ENCODE measurements at places on chromosomes 3 and 15.

DNA sequence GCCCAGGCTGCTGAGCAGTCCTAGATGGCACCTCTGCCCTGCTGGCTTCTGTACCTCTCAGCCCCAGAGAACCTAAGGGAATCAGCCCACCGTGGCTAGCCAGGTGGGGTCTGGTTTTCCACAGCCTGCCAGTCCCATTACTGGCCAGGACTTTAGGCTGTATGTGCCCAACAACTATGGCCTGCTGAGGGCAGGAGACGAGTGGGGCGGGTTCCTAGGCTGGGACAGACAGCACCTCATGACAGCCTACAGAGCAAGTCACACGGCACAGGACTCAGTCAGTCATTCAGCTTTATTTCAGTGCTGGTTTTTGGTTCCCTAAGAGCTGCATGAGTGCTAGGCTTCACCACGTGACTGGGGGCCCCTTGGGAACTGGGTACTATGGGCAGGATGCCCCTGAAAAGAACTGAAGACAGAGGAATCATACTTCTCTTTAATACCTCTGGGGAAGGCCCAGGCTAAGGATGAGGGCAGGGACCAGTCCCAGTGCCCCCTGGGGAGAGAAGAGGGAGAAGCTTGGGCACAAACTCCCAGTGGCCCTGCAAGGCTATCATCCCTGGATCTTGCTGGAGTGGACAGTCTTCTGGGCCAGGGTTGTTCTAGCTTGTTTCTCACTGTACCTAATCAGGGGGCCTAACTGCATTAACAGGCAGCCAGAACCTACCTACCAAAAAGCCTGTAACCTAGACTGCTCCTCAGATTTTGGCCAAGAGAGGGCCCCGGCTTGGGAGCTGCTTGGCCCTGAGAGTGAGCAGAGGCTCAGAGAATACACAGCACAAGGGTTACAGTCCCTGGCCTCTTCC lies 14.8 kb downstream of the CLK3 start:
- no peak for DNase-seq

GRCh38 chr3:119177321-119177720 lies 3.9 kb downstream of the UPK1B start:
- no peak for DNase-seq

- no peak for DNase-seq
These were observed 570.6 kb upstream of the ROBO1 start for GRCh38 chr3:80338366-80338765.

- DNase-seq, result no peak
These were observed 19.3 kb downstream of the SPRED1 start for GRCh38 chr15:38271895-38272294.

DNA sequence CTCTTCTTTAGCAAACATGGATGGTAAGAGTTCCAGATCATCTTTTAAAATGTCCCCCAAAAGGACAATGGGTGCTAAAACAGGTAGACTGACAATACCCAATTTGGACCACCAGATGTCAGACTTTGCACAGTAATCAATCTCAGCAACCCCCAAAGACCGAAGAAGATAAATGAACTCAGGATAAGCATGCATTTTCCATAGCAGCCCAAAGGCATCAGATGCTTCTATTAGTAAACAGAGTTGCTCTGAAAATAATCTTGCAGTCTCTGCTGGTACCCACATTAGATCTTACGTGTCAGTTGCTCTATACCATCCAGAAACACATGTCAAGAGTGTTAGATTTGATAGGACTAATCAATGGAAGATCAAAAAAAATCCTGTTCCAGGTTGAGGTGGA lies 20.6 kb downstream of the MYH15 start:
- peak; percentile 42 for DNase-seq

- no peak for DNase-seq
These were observed 244.4 kb upstream of the TLE3 start for GRCh38 chr15:70342141-70342540.

DNA sequence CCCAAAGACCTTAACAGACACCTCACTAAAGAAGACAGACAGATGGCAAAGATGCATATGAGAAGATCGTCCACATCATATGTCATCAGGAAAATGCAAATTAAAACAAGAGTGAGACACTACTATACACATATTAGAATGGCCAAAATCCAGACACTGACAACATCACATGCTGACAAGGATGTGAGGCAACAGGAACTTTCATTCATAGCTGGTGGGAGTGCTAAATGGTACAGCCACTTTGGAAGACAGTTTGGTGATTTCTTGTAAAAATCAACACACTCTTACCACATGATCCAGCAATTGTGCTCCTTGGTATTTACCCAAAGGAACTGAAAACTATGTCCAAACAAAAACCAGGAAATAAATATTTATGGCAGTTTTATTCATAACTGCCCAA lies 17.6 kb downstream of the CHDH start:
- no peak for DNase-seq

DNA sequence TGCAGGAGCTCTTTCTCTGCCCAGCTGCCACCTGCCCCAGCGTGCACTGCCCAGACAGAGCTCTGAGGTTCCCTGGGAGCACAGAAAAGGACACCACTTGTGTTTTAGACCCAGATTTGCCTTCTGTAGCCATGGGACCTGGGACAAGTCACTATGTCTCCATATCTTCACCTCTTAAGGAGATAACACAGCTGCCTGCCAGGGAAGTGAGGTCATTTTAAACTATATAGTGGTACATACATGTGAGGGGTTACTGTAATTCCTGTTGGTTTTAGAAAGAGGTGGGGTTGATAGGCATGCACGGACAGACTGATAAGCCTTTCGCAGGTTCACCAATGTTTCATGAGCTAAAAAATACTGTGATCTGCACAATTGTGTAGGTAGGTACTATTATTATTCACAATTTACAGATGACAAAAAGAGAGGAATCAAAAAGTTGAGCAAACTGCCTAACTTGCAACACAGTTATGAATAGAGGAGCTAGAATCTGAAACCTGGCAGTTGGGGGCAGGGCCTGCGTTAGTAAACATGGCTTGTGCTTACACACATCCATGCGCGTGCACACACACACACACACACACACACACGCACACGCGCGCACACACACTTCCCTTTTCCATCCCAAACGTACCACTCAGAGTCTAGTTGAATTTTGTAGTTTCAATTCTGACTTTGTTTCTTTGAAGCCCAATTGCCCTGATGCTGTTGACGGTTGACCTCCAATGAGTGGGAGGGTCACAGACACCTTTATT lies 193.6 kb downstream of the FAM43A start:
- no peak for DNase-seq

DNA sequence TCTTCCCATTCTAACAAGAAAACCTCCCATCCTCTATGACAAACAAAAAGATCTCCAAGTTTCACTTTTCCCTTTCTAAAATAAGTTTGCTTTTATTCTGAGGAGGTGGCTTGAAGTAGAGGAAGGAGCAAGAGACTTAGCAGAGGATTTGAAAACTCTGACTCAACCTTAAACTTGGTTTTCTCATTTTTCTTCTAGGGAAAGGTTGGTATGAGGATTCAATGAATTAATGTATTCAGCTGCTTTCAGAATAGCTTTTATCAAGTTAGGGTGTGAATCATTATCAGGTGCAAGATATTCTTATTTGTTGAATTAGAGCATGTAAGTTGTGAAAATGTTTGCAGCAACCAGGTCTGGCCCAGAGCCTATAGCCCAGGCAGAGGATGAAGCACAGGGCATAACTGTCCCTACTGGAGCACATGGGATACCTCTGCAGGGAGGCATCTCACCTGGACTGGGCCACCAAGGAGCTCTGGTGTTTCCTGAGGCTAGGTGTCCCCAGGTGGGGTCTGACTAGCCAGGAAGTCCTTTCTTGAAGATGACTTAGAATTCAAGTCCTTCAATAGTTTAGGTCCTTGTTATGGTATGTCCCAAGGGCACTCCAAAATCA lies 42.3 kb downstream of the SATB1 start:
- no peak for DNase-seq

- DNase-seq, result no peak
These were observed 758.4 kb upstream of the ROBO1 start for GRCh38 chr3:80526153-80526552.

DNA sequence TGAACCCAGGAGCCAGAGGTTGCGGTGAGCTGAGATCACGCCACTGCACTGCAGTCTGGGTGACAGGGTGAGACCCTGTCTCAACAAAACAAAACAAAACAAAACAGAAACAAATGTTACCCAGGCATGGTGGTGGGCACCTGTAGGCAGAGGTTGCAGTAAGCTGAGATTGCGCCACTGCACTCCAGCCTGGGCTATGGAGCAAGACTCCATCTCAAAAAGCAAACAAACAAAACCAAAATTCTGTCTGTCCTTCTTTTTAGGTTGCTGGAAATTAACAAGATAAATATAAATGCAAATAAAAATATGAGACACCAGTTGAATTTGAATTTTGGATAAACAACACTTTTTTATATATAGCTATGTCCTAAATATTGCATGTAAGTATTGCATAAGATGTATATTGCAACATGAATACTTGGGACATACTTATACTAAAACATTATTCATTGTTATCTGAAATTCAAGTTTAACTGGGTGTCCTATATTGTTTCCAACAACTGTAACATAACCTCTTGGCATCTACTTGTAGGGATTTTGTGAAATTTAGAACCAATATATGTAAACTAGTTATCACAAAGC lies 4.7 kb upstream of the CEP97 start:
- peak; percentile 59 for DNase-seq

DNA sequence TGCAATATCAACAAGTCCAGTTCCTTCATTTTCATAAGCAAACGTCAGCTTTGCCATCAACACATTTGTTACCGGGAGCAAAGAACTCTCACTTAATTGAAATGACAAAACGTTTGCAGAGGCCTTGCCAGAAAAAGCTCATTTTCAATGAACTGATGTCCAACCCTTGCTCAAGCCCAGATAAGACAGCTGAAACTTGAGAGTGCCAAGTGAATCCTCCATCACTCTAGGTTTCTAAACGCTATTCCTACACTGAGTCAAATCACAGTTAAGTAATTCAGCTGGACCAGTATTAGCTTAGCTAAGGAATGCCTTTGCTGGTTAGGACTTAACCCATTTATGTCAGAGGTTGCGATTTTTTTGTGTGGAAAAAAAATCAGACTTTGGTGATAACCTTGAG lies 11.5 kb downstream of the CHSY1 start:
- peak; percentile 94 for DNase-seq

DNA sequence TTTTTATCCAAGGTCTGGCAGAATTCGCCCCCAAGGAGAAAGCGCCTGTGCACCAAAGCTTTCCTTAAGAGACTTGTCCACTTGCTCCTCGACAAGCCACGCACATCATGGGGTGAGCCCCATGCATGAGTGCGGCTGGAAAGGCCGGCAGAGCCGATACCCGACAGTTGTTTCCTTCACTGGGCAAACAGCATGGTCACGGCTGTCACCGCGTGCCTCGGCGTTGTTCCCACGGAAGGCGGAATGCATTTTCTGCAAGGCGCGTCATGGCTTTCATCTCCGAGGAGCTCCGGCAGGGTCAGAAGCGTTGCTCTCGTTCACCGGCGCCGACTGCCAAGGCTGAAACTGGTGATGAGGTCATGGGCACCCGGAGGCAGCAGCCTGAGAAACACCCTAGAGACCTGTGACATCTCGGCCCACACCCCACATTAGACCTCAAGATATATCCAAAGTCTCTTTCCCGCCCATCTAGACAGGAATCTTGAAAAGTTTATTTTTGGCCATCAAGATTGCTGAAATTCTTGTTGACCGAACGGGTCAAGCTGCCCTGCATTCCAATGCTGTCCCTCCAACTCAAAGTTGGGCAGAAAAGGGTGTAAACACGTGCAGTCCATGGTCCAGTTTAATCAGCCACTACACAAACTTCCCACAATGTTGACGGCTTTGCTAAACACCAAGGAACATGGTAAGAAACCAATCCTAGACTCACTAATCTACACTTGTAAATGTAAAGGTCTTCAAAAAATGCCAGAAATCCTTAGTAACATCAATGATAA lies 604 bp upstream of the TJP1 start:
- DNase-seq, result peak; percentile 76

DNA sequence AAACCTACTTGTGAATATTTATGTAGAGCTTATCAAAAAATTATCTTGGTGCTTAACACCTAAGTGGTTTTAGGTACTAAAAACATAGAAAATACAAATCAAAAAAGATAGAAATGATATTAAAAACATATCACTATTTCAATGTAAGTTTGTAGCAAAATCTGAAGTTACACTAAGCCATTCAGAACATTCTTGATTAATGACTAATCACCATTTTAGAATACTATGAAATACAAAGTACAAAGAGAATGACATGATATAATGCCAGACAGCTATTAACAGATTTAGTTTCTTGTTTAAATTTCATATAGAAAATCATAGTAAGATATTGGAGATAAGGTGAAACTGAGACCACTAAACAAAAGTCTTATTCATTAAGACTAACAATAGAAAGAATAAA lies 169.7 kb upstream of the AGTR1 start:
- peak; percentile 17 for DNase-seq

- DNase-seq, result no peak
These were observed 44.3 kb downstream of the ZBTB11 start for GRCh38 chr3:101632586-101632985.

DNA sequence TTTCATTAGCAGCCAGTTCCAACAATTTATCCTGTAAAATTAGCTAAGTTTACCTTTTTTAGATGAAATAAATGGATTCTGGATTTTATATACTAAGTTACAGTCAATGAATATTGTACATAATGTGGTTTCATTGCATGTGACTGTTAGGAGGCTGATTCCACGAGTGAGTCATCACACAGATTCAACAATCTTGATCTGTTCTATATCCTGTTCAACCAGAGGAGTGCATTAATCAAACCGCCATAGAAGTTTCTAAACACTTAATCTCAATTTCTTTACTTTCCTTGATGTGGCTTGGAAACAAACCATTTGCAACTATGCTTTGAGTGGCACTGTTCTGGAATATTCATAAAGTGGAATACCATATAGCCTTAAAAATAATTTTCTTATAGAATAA lies 15.3 kb downstream of the DNAJC13 start:
- DNase-seq, result peak; percentile 90

- peak; percentile 49 for DNase-seq
These were observed 11.1 kb upstream of the ARID3B start for GRCh38 chr15:74529921-74530320.

GRCh38 chr3:134430174-134430573 lies 55.6 kb downstream of the ANAPC13 start:
- DNase-seq, result no peak

DNA sequence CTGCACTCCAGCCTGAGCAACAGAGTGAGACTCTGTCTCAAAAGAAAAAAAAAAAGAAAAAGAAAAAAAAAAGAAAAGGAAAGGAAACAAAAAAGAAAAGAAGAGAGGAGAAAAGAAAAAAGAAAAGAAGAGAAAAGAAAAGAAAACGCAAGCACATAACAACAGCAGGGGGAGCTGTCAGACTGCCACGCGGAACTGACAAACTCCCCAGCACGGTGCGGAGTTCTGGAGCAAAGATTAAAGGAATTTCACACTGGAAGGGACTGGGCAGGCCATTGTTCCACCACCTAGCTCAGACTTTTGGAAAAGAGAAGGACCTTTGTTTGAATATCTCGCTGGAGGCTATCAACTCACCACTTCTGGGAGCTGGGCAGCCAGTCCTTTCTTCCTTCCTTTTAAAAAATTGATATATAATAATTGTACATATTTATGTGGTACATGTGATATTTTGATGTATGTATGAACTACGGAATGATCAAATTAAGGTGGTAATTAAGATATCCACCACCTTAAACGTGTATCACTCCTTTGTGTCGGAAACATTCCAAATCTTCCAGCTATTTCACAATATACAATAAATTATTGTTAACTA lies 40.5 kb downstream of the DPPA2 start:
- DNase-seq, result peak; percentile 44

Measured in amniotic epithelial cell (primary cell).